Left lung (tissue), 14 donors: ENCODE measurements at places on chromosomes 2 and 18. TPM values are rescaled to one million over a fixed set of nuclear protein-coding genes. Genes with fewer than 3 reads are reported as not detected.

Gene DCDC2C
- polyA plus RNA-seq, result not detected

GRCh38 chr2:4528773-4529172 lies 825.4 kb downstream of the DCDC2C start:
- H3K36me3 ChIP-seq, result no peaks in the 10 kb centered on the region
- no peak for DNase-seq
- no peaks in the 10 kb centered on the region for H3K27me3 ChIP-seq

DNA sequence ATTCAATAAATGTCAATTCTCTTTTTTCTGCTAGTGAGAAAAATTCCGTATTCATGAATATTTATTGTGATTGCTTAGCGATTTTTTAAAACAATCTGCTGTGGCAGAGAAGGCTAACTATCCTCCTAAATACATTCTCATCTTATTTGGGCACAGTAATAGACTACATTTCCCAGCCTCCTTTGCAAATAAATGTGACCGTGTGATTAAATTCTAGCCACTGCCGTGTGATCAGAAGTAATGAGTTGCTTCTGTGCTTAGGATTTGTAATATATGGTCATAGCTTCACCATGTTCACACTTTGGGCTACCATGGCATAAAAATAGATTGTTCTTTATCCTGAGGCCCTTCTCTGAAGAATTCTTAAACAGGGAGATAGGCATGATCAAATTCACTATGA lies 179.6 kb downstream of the FAM124B start:
- no peak overlapping the region for H3K27ac ChIP-seq
- no peaks in the 10 kb centered on the region for H3K27me3 ChIP-seq
- no peaks in the 10 kb centered on the region for H3K4me1 ChIP-seq
- DNase-seq, result no peak
- H3K4me3 ChIP-seq, result no peak overlapping the region

DNA sequence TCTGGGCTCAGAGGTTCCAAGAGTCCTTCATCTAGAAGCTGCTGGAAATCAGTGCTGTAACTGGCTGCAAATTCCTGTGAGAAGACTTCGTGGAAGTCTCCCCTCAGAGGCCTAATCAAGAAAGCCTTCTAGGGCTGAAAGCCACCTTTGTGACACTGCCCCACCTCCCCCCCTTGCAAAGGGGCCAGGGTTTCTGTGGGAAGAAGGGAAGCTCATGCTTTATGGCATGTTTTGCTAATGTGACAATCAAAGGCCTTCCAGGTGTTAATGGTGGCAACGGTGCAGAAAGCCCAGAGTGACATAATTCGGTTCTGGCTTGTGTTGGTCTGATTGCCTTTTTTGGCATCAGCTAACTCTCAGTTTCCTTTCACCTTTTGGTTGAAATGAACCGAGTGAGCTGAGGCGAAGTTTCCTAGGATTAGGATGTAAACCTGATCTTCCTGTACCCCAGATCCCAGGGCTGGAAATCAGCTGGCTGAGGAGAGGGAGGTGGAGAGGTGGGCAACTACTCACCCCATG lies 126.9 kb upstream of the TRIB2 start:
- no peak for DNase-seq
- no peak overlapping the region for H3K4me3 ChIP-seq

DNA sequence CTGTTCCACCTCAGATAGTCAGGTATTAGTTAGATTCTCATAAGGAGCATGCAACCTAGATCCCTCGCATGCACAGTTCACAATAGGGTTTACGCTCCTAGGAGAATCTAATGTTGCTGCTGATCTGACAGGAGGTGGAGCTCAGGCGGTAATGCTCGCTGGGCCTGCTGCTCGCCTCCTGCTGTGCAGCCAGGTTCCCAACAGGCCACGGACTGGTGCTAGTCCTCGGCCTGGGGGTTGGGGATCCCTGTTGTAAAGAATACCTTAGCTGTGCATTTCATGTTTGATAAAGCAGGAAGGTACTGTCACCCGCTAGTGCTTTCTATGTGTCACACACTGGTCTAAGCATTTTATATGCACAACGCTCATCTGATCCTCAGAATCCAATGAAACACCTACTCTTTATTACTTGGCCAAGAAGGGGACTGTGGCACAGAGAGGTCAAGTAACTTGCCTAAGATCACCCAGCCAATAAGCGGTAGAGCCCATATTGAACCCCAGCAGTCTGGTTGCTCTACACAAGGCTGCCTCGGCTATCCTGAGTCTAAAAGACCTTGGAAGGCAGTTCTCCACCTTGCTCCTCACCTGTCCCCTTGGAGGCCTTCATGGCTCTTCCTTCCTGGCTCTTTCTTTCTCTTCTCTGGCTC lies 35.8 kb downstream of the SLC4A3 start:
- no peaks in the 10 kb centered on the region for H3K4me1 ChIP-seq
- no peak overlapping the region for H3K27ac ChIP-seq
- no peaks in the 10 kb centered on the region for H3K27me3 ChIP-seq
- no peaks in the 10 kb centered on the region for H3K36me3 ChIP-seq

GRCh38 chr2:238525990-238526389 lies 99.3 kb downstream of the ASB1 start:
- H3K27me3 ChIP-seq, result no peaks in the 10 kb centered on the region
- no peak for DNase-seq
- no peaks in the 10 kb centered on the region for H3K4me1 ChIP-seq
- H3K36me3 ChIP-seq, result no peaks in the 10 kb centered on the region

- no peak overlapping the region for H3K27ac ChIP-seq
- H3K4me1 ChIP-seq, result no peaks in the 10 kb centered on the region
- H3K27me3 ChIP-seq, result no peaks in the 10 kb centered on the region
- no peaks in the 10 kb centered on the region for H3K36me3 ChIP-seq
- no peak overlapping the region for H3K4me3 ChIP-seq
Observed at GRCh38 chr2:164039270-164039669, 303.5 kb upstream of the FIGN start.
